NB4 (cell line): ENCODE measurements at places on chromosomes 3 and 15.

DNA sequence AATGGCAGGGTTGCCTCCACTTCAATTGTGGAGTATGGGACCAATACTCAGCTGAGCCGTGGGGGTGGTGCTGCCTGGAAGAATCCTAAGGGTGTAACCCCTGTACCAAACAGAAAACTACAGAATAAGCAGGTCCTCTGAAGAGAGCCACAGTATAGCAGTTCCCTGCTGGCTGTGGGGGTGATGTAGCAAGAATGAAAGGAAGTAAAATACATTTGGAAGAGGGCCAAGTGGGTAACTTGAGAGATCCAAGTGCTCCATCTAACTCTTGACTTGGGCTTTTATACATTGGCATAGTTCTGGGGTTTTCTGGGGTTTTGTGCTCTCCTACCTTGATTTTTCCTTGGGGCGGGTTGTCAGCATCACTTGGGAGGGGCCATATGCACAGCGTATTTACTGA lies 341.4 kb downstream of the OTOL1 start:
- DNase-seq: no peak

DNA sequence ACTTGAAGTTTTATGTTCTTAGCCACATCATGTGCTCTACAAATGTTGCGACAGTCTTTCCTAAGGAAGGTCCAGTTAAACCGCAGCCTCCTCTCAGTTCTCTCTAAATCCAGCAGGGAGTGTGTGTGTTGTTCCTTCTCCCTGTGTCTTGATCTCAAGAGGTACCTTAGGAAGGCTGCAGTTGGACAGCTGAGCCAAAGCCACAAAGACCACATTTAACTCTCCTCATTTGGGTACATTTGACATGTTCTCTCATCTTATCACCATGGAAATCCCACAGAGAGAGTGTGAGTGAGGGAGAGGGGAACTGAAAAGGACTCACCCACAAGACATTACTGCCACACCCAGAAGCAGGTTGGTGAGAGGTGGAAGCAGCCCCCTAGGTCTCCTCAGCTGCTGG lies 79.5 kb downstream of the CD200R1L start:
- peak; percentile 82 for DNase-seq

- no peak for DNase-seq
Measured at GRCh38 chr15:68833700-68834331, 13.1 kb upstream of the ANP32A start.

- DNase-seq: no peak
Measured at GRCh38 chr3:117435506-117435905, 725.9 kb downstream of the TUSC7 start.

GRCh38 chr15:66674756-66675155 lies 27.3 kb upstream of the SMAD6 start:
- no peak for DNase-seq

DNA sequence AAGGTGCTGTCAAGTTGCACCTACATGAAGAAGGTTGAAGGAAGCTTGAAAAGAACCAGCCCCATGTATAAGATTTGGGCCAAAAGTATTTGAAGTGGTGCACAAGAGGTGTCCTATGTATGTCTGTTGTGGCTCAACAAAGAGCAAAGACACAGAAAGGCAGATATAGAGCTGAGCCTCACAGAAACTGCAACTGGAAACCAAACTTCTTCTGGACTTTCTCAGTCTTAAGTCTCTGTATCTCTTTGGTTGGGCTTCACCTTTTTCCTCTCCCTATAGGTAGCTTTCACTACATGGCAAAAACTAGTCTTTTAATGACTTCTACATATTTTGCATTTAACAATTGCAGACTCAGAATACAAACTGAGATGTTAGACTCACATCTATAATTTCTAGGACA lies 8.8 kb upstream of the CMC1 start:
- DNase-seq: no peak

GRCh38 chr3:126895178-126896066 lies 87.5 kb upstream of the PLXNA1 start:
- DNase-seq: no peak

GRCh38 chr15:96234109-96234892 lies 96.2 kb upstream of the NR2F2 start:
- no peak for DNase-seq

- no peak for DNase-seq
Measured at GRCh38 chr3:37853691-37854413, 7.8 kb upstream of the CTDSPL start.

DNA sequence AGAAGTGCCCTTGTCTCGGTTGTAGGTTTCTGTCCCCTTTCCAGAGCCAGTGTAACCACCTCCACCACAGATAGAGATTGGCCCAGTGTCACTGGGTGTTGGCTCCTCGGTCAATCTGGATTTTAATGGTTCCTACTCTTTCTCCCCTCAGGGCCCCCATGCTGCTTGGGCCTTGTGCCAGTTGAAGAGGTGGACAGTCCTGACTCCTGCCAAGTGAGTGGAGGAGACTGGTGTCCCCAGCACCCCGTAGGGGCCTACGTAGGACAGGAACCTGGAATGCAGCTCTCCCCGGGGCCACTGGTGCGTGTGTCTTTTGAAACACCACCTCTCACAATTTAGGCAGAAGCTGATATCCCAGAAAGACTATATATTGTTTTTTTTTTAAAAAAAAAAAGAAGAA lies 75.2 kb downstream of the BOC start:
- no peak for DNase-seq

- DNase-seq: no peak
Measured at GRCh38 chr15:101731746-101732145, 7.5 kb upstream of the TARS3 start.

- DNase-seq: no peak
Measured at GRCh38 chr15:61742591-61742990, 317.7 kb downstream of the VPS13C start.

- DNase-seq: no peak
Measured at GRCh38 chr3:149553781-149554451, 79.4 kb downstream of the TM4SF4 start.

DNA sequence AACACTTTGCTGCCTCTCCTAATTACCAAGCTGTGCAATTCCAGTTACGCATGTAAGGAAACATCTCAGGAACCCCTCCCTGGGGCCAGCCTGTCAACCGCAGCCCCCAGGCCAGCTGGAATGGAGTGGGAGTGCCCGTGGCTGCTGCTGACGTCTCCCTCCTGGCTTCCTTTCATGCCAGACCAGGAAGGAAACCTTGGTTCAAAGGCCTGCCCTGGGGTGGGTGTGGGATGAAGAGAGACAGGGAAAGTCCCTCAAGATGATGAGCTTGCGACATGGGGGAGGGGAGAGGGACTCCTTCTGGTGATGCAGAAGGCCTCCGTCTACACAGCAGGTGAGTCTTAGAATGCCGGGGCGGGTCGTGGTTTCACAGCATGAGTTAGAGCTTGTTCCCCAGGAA lies 11.4 kb upstream of the CYP11A1 start:
- DNase-seq: no peak

- no peak for DNase-seq
Measured at GRCh38 chr3:135965129-135965505, 411 bp upstream of the PPP2R3A start.

- DNase-seq: no peak
Measured at GRCh38 chr3:107111872-107112271, 265.4 kb upstream of the CCDC54 start.

DNA sequence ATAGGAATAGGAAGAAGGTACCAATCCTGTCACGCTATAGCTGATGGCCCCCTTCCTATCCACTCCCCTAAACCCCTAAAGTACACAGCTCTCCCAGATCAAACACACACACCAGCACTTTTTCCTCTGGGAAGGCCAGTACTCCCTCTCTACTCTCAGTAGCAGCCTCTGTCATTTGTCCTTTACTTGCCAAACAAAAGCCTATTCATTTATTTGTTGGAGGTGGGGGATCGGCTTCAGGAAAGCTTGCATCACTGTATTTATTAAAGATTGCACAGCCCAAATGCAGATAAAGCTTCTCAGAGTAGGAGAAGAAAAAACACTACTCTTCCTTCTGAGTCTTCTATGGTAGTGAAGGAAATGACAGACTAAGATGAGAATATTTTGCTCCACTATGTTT lies 429.7 kb upstream of the RASGRP1 start:
- DNase-seq: no peak

DNA sequence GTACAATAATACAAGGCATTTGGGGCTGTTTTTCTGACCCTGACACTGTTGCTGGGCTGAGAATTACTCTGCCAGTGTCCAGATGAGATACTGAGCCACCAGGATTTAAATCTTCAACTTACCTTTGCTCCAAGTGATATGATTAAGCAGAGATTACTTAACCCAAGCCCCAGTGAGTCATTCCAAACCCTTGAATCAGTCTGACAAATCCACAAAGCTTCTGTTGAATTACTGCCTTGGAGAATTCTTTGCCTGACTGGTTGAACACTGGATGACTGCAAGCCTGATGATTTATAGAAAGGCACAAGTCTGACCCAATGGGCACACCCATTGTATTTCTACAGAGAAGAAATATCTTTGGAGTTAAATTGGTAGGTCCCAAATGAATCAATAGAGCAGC lies 88.2 kb upstream of the TSC22D2 start:
- DNase-seq: peak; percentile 12

DNA sequence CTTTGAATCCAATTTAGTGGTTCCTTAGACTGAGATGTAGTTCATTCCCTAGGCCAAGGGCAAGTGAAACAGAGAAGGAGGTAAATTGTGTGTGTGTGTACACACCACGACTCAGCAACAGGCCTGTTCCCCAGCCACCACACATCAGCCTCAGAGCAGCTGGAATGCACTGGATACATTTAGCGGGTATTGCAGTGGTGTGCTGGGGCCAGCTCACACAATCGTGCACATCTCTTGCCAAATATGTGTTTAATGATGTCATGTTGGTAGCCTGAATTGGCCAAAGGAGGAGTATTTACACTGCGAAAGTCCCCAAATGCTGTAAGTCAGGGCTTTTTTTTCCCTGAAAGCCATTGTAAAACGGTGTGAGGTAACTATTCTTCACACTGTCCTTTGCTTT lies 82.3 kb downstream of the RBPMS2 start:
- DNase-seq: no peak
